Frontal cortex (tissue), 4 donors: ENCODE measurements at places on chromosomes 12 and 14. TPM values are rescaled to one million over a fixed set of nuclear protein-coding genes. Genes with fewer than 3 reads are reported as not detected.

DNA sequence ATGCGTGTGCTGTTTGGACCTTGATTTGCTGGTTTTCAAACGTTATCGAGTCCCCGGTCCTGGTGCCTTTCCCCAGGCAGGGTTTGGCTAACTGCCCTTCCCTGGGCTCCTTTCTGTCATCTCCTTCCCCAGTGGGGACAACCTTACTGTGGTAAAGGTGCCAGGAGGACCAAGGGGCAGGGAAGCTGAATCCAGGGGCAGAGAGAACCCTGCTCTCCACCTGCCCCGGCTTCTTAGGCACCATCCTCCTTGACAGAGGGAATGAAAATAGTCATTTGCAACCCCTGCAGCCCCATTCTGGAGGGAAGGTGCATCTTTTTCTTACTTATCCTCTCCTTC is 5.0 kb downstream of the CEBPE start:
- no peak for DNase-seq

GRCh38 chr12:107302649-107303341 is 209.4 kb upstream of the CRY1 start:
- no peak for DNase-seq

DNA sequence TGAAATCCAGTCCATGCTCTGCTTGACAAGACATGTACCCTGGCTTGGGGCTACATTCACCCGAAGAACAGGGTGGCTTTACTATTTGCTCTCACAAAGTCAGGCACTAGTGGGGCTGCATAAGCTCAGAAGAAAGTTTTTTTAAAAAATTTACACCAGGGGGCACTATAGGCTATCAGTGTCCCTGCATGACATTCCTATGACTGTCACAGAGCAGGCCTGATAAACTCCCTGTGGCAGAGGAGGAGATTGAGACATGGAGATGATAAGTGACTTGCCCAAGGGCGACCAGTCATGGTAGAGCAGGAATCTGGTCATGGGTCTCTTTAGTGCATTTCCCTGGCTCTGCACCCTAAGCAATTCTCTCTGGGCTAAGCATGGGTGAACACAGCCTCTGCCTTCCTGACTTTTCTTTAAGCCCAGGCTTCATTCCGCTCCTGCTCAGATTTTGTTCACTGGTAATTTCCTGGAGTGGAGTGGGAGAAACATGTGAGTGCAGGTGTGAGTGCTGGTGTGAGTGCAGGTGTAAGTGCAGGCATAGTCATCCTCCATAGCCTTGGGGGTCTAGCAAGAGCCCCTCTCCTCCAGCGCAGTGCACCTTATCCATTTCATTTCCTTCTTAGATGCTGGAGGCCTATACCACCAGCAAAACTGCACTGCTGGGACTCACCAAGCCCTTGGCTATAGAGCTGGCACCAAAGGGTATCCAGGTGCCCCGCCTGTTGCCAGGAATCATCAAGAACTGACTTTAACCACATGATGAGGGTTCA is 91.6 kb downstream of the DHRS2 start:
- peak; percentile 17 for DNase-seq

DNA sequence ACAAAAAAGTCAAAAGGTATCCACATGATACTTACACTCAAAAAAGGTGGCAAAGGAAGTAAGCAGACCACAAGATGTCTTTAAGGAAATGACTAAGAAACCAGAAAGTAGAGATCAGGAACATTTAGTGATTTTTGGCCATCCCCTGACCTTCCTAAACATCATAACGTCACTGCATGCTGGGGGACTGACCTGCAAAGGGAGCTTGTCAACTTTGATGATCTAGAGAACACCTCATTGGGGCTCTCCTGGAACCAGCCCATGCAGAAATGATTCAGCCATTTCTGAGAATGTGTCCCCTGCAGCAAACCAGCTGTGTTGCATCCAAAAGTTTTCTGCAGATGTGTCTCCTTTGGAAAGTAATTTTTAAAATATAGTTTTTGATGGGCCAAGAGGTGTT is 152.2 kb upstream of the RASSF8 start:
- no peak for DNase-seq

DNA sequence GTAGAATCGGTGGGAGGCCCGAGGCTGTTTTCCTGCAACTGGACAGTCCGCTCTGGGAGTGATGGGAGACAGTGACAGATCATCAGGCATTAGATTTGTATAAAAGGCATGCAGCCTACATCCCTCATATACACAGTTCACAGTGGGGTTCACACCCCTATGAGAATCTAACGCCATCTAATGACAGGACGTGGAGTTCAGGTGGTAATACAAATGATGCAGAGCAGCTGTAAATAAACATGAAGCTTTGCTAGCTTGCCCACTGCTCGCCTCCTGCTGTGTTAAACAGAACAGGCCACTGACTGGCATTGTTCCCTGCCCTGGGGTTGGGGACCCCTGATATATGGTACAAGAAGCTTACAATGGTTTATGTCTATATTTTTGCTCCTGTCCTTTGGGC is 179.0 kb downstream of the LRFN5 start:
- no peak for DNase-seq

- no peak for DNase-seq
Observed at GRCh38 chr12:113852264-113852663, 113.9 kb downstream of the RBM19 start.

GLT8D2 gene
- 9.4 TPM for total RNA-seq

GRCh38 chr12:70267550-70267949 is 24.3 kb downstream of the CNOT2 start:
- DNase-seq, result no peak

DNA sequence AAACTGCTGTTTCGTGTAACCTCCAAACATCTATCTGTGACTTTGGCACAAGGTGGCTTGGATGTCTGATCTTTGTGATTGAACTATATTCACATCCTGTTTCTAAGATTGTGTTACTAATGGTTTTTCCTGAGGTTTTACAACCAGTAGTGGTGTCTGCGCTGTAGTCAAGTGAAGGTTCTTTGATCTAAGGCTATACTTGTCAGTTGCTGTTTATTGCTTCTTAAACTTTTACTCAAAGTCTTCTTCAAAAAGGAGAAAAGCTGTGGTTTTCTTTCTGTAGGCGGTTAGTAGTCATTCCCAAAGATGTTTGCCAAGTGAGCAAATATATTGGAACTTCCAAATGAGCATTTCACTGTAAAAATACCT is 12.3 kb upstream of the CALM1 start:
- DNase-seq, result no peak

DNA sequence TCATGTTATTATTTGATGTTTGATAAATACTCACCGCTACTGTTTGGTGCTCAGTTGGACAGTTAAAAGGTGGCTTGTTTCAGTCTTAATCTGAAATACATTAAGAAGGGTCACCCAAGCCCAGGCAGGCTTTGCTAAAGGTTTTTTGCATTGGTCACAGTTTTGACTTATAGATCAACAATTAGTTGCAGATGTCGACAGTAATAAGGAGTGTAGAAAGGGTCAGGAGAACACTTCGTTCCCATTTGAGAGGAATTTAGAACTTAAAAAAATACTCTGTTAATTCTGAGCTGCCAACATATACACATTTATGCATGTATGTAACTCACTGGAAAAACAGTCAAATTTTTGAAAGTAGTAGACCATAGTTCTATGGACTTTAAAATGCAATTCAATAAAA is 130.3 kb downstream of the TMEM30B start:
- DNase-seq, result no peak

GRCh38 chr12:2266666-2267620 is 214.2 kb downstream of the CACNA1C start:
- no peak for DNase-seq

GRCh38 chr14:95841668-95842067 is 35.0 kb upstream of the TUNAR start:
- no peak for DNase-seq

DNA sequence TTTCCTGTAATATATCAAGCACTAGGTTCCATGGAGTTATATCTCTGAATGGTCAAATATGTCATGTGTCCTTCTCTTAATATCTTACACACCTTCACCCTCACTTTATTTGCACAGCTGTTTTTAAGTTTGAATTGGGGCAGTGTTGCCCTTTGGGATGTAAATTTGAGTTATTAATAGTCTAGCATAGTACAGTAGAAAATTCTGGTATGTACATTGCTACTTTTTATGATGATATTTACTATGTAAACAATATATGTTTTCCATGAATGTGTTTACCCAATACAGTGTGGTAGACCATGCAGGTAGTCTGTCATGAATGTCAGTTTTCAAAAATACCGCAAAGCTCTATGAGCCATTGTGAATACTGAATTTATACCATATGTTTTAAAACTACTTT is 50.5 kb downstream of the METTL25 start:
- DNase-seq, result no peak

BRMS1L gene
- total RNA-seq, result 17.9 TPM

DNA sequence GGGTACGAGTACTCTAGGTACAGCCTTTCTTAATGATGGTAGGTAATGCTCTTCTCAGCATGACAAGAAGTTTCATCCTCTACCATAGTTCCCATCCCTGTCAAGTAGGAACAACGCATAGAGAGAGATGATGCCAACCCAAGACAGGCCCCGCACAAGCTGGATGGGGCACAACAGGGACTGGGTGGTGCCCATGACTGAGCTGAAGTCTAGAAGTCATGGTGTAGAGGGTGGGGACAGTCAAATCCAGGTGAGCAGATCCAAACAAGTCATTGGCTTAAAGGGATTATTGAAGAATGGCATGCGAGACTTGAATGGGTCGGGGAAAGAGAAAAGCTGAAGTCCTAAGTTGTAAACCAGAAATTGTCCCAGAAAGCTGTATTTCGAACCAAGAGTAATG is 84.2 kb upstream of the MDM1 start:
- no peak for DNase-seq

DNA sequence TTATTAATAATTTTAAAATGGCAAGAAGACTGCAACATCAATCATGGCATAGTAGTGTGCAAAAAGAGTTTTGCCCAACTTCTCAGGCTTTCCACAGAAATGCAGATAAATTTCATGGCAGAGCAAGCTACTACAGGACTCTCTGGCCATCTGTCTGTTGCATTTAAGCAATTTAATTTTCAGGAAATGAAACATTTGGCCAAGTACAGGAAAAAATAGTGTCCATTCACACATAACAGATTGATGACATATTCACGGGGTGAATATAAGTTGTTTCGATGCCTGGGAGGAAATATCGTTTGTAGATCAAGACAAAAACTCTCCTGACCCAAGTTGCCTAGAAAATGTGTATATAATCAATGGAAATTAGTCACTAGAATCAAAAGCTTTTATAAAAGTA is 324.0 kb downstream of the PRKD1 start:
- no peak for DNase-seq

- DNase-seq, result no peak
Observed at GRCh38 chr12:77153706-77154105, 88.3 kb upstream of the E2F7 start.

KRT5 gene
- not detected for total RNA-seq

CCDC38 gene
- not detected for total RNA-seq

DNA sequence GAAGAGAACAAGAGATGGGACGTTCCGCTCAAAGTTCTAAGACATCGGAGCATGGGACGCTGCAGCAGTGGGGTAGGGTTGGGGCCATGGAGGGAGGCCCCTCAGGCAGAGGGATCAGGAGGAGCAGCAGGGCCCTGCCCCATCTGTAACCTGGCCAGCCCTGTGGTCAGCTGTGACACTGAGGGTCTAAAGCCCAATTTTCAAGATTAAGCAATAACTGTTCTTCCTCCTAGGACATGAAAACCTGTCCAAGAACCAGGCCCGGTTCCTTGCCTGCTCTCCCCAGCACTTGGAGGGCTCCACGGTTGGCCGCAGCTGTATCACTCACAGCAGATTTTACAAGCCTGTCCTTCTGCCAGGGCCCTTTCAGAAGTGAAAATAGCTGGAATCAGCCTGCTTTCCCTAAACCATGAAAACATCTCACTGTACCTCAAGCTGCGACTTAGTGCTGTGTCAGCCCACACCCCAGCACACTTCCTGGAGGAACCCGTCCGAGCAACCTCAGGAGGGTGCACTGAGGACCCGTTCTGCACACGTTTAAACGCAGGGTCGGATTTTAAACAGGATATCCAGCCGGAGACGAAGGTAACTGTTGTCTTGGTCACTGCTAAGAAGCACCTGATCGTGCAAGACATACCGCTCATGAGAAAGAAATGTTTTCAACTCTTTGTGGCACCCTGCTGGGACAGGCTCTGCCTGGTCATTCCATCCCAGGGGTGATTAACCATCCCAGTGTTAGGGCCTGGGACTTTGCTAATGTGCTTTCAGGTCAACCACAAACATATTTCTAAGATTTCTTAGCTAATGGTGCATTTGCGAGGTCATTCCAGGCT is 201.9 kb upstream of the DIO3 start:
- no peak for DNase-seq

DNA sequence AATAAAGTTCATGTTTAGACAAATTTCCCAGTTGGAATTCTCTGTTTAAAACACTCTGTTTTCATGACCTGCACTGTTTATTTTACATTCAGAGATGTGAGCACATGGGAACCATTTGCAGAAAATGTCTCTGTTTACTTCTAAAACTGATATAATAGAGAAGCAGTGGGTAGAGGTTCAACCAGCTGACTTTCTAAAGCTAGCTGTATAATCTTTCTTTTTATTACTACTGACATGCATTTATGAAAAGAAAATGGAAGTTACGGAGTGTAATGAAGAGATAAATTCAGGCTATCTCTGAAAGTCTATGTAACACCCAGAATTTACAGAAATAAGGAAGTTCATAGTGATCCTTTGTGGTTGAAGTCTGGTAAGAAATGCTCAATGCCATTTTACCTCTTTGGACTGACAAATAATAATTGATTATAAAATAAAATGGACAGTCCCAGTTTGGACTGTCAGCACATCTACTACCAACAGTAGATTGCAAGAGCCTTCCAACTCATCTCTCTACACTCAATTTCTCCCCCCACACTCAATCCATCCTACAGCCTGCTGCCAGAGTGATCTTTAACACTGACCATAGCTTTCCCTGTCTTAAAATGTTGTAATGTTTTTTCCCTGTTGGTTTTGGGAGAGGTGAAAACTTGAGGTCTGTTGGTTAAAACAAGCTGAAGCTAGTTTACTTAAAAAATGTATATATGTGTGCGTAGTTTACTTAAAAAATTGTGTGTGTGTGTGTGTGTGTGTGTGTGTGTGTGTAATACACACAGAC is 137.4 kb downstream of the AEBP2 start:
- DNase-seq, result no peak

DNA sequence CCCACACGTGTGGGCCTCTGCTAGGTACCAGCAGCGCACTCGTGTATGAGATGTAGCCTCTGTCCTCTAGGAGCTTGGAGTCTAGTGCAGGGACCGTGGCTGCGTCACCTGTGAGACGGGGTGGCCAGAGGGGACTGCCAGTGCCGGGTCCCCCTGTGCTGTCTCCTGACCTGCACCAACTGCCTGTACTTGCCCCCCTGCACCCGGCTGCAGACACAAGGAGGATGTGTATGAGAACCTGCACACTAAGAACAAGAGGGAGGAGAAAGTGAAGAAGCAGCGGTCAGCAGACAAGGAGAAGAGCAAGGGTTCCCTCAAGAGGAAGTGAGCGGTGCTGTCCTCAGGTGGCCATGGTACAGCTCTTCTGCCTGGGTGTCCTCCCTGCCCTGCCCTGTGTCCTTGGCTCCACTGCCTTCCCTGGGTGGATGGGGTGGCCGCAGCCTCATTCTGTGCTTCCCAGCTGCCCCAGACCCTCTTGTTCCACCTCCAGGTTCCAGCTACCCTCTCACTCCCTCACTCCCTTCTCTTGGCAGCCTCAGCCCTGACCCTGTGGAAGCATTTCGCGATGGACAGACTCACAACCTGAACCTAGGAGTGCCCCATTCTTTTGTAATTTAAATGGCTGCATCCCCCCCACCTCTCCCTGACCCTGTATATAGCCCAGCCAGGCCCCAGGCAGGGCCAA is 9.6 kb downstream of the PTPN6 start:
- peak; percentile 32 for DNase-seq

GRCh38 chr14:74414403-74415114 is 11.5 kb downstream of the SYNDIG1L start:
- no peak for DNase-seq

GRCh38 chr12:62910549-62911169 is 24.3 kb downstream of the PPM1H start:
- no peak for DNase-seq

SERPINA12 gene
- total RNA-seq, result not detected
